ENCODE measurements at places on chromosomes 1 and 21.

DNA sequence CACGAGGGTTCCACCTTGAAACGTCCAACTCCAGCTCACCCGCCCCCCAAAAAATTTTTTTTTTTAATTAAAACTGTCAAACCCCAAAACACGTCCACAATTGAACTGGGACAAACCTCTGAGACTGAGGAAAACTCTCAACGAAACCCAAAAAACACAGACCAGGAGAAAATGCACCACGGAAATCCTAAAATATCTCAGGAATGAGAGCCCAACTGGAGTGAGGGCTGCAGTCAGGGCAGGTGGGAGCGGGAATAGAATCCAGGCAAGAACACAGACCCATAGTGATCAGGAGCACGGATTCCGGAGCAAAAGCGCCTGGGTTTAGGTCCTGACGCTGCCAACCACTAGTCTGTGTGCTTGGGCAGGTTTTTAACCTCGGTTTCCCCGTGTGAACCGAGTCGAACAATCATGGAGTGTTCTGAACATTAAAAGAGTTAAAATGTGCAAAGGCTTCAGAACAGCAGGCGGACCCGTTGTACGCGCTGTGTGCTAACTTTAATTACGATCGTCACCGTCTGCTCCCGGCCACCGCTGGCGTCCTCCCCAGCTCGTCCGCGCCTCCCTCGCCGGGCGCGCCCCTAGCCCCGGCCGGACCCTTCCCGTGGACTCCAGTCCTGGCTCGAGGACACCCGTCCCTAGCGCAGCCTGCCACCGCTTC, 624 bp downstream of the ARHGAP29 start:
- no peak for DNase-seq

DNA sequence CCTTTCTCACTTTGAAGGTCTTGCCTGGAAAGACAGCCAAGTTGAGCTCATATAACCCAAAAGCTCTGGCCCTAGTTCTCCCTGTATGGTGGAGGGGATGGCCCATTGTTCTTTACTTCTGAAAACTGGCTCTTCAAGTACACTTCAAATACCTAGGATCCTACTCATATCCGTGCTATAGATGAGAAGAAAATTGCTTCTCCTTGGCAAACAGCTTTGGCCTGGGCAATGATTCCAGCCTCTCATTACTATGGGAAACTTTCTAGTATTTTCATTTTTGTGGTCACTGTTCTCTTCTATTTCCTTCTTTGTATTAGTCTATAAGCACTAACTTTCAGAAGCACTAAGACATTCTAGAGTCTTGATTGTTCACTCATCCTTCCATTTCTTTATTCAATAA, 53.7 kb downstream of the ZNF697 start:
- no peak for DNase-seq

DNA sequence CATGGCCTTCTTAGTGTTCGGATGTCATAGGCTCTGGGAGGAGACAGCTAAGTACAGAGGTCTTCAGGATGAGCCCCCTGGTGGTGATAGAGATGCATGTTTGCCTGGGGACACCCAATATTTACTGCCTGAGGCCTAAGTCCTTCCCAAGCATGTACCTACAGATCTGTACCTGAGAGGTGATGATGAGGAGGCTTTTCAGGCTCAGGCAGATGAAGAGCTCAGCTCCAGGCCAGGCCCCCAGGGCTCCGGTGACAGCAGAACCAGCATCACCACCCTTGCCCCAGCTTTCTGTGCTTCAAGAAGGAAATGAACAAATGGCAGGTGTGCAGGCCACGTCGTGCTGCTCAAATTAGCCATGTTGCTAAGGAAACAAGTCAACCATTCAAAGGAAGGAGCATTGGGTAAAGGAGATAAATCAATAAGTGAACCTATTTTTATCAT, 21.1 kb downstream of the CACNA1E start:
- peak; percentile 43 for DNase-seq

- DNase-seq = no peak
Observed at GRCh38 chr1:39859859-39860812, 23.2 kb downstream of the TRIT1 start.

GRCh38 chr1:236645016-236645680, 40.8 kb upstream of the HEATR1 start:
- DNase-seq = no peak

- no peak for DNase-seq
Observed at GRCh38 chr1:119909890-119910596, 13.7 kb upstream of the ADAM30 start.

- DNase-seq = no peak
Observed at GRCh38 chr1:223030871-223031400, 112.1 kb downstream of the TLR5 start.

- DNase-seq = no peak
Observed at GRCh38 chr1:230287674-230288315, 138.3 kb downstream of the PGBD5 start.

GRCh38 chr1:31051611-31052010, 13.9 kb downstream of the PUM1 start:
- DNase-seq = no peak

- DNase-seq = no peak
Observed at GRCh38 chr1:61259379-61260148, 177.2 kb downstream of the NFIA start.

GRCh38 chr21:40351006-40351405, 483.8 kb downstream of the PCP4 start:
- DNase-seq = no peak

DNA sequence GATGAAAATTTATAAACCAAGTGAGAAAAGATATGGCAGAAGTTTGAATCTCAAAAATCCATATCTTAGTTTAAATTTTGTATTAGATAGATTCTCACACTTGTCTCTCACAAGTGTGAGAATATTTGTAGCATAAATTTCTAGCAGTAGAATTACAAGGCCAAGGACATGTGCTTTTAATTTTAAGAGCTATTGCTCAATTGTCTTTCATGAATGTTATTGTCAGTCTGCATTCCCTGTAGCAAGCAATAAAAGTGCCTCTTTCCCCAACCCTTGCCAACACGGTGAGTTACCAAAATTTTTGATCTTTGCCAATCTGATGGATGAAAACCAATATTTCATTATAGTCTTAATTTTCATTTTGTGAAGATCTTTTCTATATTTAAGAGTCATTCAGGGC, 64.0 kb downstream of the CTH start:
- no peak for DNase-seq

DNA sequence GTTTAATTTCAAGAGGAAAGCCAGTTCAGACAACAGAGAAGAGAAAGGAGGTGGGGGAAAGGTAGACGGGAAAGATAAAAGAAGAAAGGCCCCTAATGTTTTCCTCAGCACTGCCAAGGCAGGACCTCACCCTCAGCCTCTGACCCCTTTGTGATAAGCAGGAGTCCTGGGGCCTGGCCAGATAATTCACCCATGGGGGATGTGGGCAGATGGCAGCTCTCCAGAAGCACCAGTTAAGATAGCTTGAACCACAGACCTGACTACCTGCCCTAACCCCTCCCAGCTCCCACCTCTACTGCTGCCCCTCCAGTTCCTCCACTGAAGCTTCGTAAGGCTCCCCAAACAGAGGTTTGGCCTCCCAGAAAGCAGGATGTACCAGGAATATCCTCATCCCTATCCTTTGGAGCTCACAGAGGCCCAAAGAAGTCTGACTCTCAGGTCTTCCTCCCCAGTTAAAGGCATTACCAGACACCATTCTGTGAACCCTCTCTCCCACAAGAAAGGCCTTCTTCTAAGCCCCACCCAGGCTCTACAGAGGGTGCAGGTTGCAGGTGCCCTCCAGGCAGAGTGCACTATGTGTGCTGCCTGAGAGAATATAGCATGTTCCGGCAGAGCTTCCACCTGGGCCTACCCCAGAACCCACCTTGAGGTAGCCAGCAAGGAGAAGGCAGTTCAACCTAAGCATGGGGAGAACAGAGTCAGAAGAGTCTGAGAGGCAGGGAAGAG, 9.2 kb upstream of the SNAPIN start:
- no peak for DNase-seq

DNA sequence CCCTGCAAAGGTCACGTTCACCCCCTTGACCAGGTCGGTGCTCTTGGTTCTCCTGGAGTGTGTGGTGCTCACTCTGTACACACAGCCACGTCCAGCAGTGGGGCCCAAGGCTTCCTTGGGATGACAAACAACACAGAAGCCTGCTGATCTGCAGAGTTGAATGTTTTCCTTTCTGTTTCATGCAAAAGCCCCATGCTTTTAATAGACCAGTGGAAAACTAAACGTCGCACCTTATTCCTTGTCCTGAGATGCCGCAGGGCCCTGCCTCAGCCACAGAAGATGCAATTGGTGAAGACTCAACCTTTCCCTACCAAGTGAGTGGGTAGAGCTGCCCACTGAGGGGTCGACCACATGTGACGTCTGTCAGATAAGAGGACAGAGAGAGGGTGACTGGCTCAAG, 5.8 kb upstream of the PDPN start:
- no peak for DNase-seq

GRCh38 chr1:22955146-22955545, 17.5 kb downstream of the LACTBL1 start:
- DNase-seq = no peak

GRCh38 chr1:74286414-74286813, 51.2 kb downstream of the TNNI3K start:
- no peak for DNase-seq

DNA sequence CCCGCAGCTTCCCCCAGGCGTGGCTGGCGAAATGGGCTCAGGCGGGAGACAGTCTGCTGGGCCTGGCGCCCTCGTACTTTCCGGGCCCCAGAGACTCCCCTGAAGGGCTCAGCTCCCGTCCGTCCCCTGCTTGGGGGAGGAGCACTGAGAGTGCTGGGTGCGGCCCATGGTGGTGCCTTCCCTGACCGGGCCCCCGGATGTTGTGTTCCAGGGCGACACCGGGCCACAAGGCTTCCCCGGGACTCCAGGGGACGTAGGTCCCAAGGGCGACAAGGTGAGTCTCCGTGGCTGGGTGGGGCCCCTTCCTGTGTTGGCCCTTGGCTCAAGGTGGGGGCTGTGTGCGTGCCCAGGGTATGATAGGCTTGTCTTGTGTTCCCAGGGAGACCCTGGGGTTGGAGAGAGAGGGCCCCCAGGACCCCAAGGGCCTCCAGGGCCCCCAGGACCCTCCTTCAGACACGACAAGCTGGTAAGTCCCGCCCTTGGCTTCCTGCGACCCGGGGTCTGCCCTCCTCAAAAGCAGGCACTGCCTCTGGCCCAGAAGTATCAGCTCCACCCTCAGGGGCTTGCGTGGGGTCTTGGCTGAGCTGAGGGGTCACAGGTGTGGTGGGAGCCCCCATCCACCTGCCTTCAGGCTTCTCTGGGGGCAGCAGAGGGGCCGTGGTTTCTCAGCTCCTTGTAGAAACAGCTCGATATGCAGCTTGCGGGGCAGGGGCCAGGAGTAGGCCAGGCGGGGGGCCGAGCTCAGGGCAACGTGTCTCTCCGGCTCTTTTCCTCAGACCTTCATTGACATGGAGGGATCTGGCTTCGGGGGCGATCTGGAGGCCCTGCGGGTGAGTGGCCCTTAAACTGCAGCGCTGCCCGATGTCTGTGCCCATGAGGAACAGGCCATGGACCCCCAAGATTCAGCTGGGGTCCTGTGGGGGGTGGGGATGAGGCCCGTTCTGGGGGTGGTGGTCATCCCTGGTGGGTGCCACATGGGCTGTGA, 62.3 kb downstream of the SLC19A1 start:
- no peak for DNase-seq

DNA sequence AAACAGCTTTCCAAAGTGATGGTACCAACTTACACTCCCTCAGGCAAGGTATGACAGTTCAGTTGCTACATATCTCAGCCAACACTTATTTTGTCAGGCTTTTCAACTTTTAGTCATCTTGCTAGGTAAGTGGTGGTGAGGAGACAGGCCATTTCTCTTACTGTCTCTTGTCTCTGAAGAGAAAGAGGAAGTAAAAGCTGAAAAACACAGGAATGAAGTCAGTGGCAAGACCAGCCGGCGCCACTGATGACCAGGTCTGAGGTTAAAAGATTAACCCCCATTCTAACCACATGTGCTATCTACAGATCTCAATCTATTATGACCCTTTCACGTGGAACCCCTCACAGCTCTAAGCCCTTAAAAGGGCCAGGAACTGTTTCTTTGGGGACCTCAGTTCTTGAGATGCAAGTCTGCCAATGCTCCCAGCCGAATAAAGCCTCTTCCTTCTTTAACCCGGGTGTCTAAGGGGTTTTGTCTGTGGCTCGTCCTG, 4.2 kb downstream of the ADCY10 start:
- DNase-seq = no peak

DNA sequence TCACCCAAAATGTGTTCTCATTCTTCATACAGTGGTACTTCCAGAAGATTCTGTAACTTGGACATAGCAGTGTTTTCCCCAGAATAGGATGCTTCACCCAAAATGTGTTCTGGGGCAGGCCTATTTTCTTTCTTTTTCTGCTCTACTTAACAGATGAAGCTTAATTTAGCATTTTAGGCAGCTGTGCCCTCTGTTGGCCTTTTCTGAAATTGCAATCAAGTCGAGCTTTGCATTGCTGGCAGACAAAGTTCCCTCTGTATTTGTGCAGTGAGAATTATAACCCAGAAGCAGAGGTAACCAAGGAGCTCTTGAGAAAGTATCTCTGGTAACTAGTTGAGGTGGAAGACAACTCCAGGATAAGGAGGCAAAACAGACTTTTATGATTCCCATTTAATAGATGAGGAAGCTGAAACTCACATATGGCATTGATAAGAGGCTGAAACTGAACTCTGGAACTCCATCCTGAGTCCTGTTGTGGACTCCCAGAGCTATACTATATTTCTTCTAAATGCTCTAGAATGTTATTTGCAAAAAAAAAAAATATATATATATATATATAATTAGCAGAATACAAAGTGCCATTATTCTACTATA, 50.3 kb upstream of the L1TD1 start:
- no peak for DNase-seq

DNA sequence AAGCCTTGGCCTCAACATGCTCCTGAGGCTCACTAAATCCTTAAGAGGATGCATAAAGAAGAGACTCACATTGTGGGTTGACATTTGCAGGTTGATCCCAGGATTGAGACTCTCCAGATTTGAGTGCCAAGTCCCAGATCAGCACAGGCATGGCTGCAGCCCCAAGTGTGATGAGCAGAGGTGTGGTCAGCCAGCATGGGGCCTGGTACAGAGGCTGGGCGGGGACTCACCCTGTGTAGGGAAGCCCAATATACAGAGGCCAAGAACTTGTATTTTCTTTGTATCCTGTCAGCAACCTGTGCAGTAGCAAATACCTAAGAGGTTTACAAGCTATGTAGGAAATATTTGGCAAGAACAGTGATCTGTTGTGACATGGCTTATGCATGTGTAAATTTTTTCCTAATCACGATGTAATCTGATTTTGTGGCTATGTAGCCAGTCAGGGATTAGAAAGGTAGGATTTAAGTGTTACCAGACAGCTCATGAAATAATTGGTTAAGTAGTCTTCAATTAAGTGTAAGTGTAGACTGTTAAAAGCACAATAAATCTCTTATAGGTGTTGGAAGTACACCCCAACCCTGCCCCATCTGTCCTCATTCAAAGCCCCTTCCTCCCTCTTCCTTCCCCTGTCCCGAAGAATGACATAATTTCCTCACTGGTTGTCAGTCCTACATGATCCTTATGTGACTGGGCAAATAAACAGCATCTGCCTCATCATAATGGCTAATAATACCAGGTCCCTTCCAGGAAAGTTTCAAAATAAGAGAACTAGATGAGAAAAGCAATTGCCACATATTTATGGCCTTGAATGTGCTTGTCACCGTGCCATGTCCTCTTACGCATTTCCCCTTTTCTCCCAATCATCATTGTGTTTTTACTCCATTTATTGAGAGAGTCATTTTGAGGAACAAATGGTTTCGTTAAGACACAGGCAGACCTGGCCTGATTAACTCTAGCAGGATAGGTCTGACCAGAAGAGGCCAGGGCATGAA, 120.9 kb downstream of the HLX start:
- no peak for DNase-seq

- DNase-seq = no peak
Observed at GRCh38 chr1:113784104-113784779, 25.0 kb upstream of the PHTF1 start.

GRCh38 chr1:190747704-190748103, 270.0 kb upstream of the BRINP3 start:
- no peak for DNase-seq
